Activated T-helper 2 cell treated with anti-CD3 and anti-CD28 coated beads, Interferon-gamma antibody, Interleukin-2, Interleukin-4, amounts not matched to agents 10 μg/mL and 5 μg/mL and 100 μg/mL, durations not matched to agents 14 hours and 24 hours and 36 hours (primary cell): ENCODE measurements at places on chromosomes 2 and 18.

GRCh38 chr18:56651771-56652092 lies 573 bp downstream of the WDR7 start:
- H3K4me3 ChIP-seq: peak overlapping the region; percentile 88
- no peaks in the 10 kb centered on the region for H3K27me3 ChIP-seq
- H3K27ac ChIP-seq: peak overlapping the region; percentile 91
- DNase-seq: no peak
- peaks cover 56% of the 10 kb centered on the region for H3K4me1 ChIP-seq

DNA sequence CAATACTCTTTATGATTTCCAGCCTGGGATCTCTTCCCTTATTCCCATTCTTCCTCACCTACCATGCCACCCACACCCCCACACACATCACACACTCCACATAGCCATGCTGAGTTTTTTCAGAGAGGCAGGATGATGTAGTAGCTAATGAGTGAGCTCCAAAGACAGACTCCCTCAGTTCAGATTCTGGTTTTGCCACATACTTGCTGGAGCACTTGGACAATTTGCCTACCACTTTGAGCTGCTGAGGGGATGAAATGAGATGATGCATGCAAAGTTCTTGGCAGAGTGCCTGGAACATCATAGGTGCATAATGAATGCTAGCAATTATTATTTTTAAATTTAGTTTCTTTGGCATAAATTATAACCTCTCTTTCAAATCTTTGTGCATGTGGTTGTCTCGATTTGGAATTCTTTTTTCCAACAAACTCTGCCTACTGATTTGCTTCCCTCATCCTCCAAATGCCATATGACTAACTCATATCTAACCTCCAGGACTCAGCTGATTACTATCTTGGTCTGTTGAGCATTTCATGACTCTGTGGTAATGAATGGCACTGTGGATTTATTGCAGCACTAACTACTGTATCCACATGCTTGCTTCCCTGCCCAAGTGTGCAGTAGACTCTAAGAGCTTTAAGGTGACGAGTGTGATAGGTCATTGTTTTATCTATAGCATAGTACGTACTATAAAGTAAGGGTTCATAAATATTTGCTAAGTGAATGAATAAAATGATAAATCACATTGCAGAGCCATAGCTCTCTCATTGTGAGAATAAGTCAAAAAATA lies 99.1 kb downstream of the TACR1 start:
- no peaks in the 10 kb centered on the region for H3K4me1 ChIP-seq
- peaks cover 7% of the 10 kb centered on the region for H3K27me3 ChIP-seq
- no peak overlapping the region for H3K4me3 ChIP-seq
- no peaks in the 10 kb centered on the region for H3K36me3 ChIP-seq
- H3K27ac ChIP-seq: no peak overlapping the region

GRCh38 chr18:55833543-55833942 lies 245.6 kb upstream of the TCF4 start:
- H3K27me3 ChIP-seq: no peaks in the 10 kb centered on the region
- H3K4me3 ChIP-seq: no peak overlapping the region
- no peaks in the 10 kb centered on the region for H3K4me1 ChIP-seq
- H3K36me3 ChIP-seq: no peaks in the 10 kb centered on the region

- peaks cover 13% of the 10 kb centered on the region for H3K4me1 ChIP-seq
- no peak overlapping the region for H3K4me3 ChIP-seq
- H3K27ac ChIP-seq: no peak overlapping the region
- H3K27me3 ChIP-seq: no peaks in the 10 kb centered on the region
- no peak for DNase-seq
- H3K36me3 ChIP-seq: peaks cover 15% of the 10 kb centered on the region
These were observed 10.1 kb upstream of the MCFD2 start for GRCh38 chr2:46925474-46926351.

DNA sequence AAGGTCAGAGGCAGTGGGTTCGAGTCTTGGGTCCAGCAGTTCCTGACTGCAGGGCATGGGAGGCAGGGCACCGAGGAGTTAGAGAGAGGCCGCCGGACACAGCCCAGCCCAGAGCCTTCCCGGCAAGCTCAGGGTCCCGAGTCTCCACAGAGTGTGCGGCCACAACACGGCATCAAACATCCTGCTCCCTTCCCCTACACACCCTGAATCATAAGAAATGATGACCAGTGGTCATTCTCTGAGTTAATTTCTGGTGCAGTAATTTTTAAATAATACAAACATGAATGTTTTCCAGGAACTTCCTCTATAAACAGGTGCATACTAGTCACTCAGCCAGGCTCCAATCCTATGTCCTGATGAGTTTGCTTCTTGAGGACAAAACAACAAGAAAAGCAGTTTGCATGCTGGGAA lies 118.0 kb downstream of the PXDN start:
- no peak overlapping the region for H3K27ac ChIP-seq
- no peaks in the 10 kb centered on the region for H3K4me1 ChIP-seq
- H3K4me3 ChIP-seq: no peak overlapping the region

- peaks cover 21% of the 10 kb centered on the region for H3K4me1 ChIP-seq
- peaks cover 3% of the 10 kb centered on the region for H3K27me3 ChIP-seq
- no peaks in the 10 kb centered on the region for H3K36me3 ChIP-seq
- H3K4me3 ChIP-seq: no peak overlapping the region
- no peak for DNase-seq
These were observed 80.0 kb upstream of the CHRNA1 start for GRCh38 chr2:174844295-174844708.

GRCh38 chr2:184598002-184598315 lies 370 bp upstream of the ZNF804A start:
- no peaks in the 10 kb centered on the region for H3K36me3 ChIP-seq
- peaks cover 44% of the 10 kb centered on the region for H3K27me3 ChIP-seq
- DNase-seq: no peak
- peak overlapping the region; percentile 47 for H3K4me3 ChIP-seq
- no peak overlapping the region for H3K27ac ChIP-seq
